ENCODE measurements at places on chromosomes 5 and 9.

GRCh38 chr9:76085596-76085995 is 195.1 kb downstream of the PCSK5 start:
- DNase-seq, result no peak

DNA sequence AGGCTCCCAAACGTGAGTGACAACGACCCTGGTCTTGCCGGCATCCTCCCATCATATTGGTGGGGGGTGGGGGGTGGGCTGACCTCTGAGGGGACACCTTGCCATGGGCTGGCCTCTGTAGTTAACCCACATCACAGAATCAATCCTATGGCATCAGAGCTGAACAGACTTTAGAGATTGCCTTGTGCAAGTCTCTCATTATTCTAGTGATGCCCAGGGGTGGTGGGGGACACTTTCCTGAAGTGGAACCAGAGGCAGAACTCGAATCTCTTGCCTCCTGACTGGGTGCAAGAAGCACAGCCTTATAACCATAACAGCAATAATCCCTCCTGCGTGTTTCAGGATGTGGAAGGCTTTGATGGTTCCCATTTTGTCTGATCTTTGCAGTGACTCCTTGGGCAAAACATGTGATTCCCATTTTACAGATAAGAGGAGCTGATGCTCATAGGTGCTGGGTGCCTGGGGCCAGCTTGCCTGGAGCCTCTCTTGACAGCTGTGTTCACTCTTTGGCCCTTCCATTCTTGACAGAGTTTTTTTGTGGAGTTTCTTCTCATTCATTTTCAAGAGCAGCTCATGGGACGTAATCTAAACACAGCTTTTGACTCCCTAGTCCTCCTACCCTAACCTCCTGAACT is 18.6 kb upstream of the PITX1 start:
- no peak for DNase-seq

- DNase-seq, result no peak
Observed at GRCh38 chr5:168184103-168184502, 107.3 kb upstream of the WWC1 start.

- DNase-seq, result peak; percentile 63
Observed at GRCh38 chr9:131237931-131238401, 38.3 kb downstream of the FAM78A start.

GRCh38 chr9:107635101-107635802 is 145.7 kb upstream of the KLF4 start:
- DNase-seq, result no peak

- DNase-seq, result no peak
Observed at GRCh38 chr5:62608529-62609511, 30.2 kb downstream of the LRRC70 start.
